ENCODE measurements at places on chromosomes 3 and 15. TPM values are rescaled to one million over a fixed set of nuclear protein-coding genes. Genes with fewer than 3 reads are reported as not detected.

Gene PP2D1
- not detected for total RNA-seq

GRCh38 chr15:49303003-49303402 is 120.0 kb upstream of the FGF7 start:
- no peak for DNase-seq

Gene CHRNA7
- not detected for total RNA-seq

DNA sequence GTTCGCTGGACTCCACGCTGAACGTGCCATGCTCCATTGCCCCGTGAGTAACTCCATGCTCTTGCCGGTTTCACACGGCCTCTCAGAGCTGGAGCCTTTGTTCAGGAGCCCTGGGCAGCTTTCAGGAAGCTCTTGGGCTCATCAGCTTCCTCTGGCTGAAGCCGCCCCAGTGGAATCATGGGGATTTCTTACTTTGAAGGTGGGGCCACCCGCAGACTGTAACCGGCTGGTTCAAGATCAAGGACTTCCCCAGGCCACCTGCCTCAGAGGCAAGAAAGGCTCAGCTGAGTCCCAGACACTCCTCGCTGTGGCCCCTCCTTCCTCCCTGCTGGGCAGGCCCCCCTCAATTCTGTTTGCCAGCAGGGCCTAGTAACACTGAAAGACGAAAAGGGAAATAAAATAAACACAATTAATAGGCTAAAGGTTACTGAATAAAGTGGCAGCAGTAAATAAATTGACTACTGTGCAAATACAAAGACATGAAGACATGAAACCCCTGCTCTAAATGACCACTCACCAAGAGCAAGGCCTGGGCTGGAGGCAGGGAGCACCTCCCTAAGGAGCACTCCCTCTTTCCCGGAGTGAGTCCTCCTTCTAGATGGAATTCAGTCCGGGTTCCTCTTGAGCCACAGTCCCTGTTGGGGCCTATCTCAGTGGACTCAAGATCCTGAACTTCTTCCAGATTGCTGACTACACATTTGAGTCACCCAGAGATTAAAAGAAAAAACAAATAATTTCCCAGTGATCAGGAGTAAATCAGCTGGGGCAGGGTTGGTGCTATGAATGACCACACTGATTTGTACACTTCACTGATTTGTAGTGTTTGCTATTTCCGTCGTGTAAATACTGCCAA is 51.0 kb downstream of the ZDHHC19 start:
- DNase-seq = peak; percentile 48

GRCh38 chr3:176967522-176967921 is 229.8 kb downstream of the TBL1XR1 start:
- peak; percentile 41 for DNase-seq

GRCh38 chr3:12986521-12986920 is 86.7 kb downstream of the IQSEC1 start:
- no peak for DNase-seq

Gene ATP10A
- total RNA-seq = 6.5 TPM

DNA sequence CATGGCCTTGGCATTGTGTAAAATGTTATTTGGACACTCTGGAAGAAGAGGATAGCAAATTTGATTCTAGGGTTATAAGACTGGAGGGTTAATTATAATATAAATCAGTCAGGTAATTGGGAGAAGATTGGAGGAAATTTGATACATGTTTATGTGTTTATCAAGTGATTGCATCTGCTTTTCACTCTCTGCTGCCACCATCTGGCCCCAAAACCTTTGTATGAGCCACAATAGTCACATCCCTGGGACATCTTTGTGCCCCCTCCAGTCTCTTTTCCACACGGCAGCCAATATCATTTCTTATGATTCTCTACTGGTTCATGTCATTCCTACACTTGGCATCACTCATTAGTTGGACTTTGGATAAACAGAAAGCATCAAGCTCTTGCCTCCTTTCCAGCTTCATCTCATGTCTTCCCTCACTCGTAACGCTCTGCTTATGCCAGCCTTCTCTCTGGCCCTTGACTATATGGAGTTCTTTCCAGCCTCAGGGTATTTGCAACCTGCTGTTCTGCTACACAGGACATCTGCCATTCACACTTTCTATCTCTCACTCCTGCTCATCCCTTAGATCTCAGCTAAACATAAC is 602.3 kb upstream of the SUCLG2 start:
- no peak for DNase-seq

DNA sequence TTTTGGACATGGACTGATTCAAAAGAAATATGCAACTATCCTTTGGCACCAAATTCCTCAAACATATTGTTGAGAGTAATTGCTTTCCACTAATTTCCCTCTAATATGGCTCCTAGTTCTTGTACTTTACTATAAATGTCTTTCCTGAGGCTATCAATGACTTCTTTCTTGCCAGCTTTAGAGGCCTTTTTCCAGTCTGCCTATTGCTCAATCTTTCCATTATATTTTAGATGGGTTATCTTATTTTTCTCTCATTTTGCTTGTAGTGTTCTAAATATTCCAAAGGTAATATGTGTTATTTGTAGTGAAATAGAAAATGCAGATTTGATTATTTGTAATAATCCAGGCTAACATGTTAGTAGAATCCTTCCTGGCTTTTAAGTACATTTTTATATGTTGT is 11.5 kb upstream of the TEX9 start:
- DNase-seq = no peak

DNA sequence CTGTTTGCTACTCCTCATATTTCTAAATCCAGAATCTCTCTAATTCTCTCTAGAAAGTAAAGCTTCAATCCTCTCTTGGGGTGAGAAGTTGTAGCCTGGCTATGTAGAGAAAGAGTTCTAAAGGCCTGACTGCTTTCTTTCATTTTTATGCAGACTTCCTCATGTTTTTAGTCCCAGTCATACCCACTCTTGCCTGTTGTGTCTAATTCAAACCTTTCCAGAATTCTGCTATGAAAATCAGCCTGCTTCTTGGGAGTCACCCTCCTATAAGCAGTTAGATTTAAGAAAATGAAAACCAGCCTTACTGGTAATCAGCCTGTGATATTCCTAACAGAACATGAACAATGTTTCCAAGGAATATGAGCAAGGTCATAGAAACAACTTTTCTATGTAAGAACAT is 14.8 kb upstream of the ZNF639 start:
- no peak for DNase-seq

Gene CFAP100
- total RNA-seq = not detected

DNA sequence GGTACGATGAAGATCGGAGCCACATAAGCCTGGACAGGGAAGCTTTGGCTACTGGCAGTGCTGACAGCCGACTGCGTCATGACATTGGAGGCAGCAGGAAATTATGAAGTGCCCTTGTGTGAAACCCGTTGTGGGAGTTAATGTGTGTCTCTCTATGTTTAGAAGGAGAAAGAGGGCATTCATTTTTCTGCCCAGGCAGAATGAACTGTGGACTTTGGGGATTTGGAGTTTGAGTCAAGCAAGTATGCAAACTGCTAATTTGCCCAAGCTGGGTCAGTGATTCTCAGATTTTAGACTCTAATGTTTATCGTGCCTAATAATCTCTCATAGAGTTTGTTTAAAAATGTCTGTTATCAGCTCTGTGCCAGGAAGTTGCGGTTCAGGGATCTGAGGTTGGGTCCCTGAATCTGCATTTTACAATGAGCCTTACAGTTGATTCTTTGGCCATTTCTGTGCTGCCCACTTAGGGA is 5.6 kb downstream of the CTXND1 start:
- no peak for DNase-seq

DNA sequence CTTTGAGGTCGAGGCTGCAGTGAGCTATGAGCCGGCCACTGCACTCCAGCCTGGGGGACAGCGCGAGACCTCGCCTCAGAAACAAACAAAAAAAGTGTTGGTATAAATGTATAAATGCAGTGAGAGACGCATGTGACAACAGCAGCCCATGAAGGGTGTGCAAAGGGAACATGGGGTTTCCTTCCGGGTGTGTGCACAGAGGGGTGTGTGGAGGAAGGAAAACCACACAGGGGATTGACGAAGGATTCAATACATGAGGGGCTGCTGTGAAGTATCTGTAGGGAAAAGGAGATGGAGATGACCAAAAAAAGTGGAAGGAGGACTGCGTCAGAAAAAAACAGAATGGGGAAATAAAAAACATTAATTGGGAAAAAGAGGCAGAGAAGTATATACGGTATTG is 1.1 kb downstream of the MTFMT start:
- no peak for DNase-seq

Gene FGF12
- not detected for total RNA-seq

Gene LDHAL6B
- not detected for total RNA-seq

Gene AHSG
- 0.52 TPM for total RNA-seq

DNA sequence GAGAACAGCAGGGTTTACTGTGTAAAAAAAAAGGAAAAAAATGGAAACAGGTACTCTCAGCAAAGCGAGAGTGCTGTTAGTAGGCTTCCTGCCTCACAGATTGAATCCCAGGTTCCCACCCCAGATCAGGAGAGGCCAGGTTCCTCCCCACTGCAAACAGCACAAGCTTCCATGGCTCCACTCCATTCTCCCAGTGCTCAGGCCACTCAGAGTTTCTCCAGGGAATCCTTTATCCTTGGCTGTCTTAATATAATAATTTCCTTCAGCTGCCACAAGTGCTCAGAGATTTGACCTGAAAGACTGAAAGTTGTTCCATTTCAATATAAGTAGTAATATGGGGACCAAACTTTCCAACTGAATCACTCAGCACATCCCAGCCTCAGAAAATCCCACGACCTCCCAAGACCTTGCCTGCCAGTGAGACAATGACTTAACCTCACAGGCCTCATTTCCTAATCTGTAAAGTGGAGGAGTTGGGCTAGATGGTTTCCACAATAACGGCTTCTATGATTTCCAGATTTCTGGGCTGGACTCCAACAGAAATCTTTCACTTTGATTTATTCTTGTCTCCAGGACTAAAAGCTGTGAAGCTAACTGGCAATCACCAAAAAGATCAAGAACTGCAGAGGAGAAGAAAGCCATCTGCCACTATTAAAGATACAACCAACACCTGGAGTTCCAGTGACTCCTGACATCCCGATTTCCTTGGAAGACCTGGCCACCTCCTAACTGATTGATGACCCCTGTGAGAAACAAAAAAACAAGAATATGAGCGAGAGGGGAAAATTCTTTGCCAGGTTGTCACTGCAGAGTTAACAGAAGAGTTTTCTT is 289.5 kb downstream of the NEK10 start:
- no peak for DNase-seq

Gene TXNRD3
- 12.8 TPM for total RNA-seq

Gene OXTR
- total RNA-seq = 8.0 TPM

- no peak for DNase-seq
Observed at GRCh38 chr3:153379516-153379915, 217.5 kb downstream of the RAP2B start.

DNA sequence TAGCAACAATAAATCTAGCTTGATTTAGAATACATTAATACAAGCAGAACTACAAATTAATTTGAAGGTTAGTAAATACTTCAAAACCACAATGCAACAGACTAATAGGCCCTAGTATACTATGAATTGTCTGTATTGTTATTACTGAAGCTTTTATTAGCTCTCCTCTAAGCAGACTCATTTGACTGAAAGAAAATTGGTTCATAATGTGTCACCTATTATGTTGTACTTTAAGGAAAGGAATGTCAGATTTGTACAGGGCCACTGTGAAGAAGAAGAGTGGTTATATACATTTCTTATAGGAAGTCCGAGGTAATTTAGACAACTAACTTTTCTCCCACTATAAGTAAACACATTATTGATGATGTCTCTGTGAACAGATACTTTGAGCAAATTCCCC is 954.5 kb downstream of the ZPLD1 start:
- DNase-seq = no peak

GRCh38 chr3:158731938-158732855 is at the start of gene RARRES1:
Gene RARRES1 (minus strand): TSS chr3:158732457. CDS start chr3:158732415, 42 bp downstream.
- DNase-seq = peak; percentile 70

Gene SLC24A5
- not detected for total RNA-seq

Data from mammary epithelial cell (primary cell).